ENCODE measurements at places on chromosomes 5 and 9.

GRCh38 chr5:11905206-11905605, 960 bp upstream of the CTNND2 start:
- DNase-seq: no peak

DNA sequence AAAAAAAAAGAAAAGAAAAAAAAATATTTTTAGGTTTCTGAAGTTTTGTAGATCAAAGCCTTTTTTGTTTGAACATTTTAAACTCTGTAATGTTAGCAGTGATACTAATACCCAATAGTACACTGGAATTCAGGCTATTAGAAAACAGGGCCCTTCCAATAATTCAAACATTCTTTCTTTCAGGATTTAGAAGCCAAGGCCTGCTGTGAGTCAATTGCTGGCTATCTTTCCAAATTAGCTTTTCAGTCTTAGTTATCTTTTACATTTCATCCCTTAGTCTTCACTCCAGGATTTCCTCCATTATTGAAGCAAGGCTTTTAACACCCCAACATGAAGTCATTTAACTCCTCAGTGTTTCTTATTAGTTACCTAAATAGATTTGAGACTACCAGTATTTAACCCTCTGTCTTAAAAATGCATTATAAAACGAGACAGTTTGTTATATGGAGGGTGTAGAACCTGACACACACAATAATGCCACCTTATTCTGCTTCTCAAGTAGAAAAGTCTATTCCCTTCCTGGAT, 951.9 kb upstream of the DMAC1 start:
- no peak for DNase-seq

GRCh38 chr5:135185481-135186065, 151.5 kb upstream of the PITX1 start:
- no peak for DNase-seq

DNA sequence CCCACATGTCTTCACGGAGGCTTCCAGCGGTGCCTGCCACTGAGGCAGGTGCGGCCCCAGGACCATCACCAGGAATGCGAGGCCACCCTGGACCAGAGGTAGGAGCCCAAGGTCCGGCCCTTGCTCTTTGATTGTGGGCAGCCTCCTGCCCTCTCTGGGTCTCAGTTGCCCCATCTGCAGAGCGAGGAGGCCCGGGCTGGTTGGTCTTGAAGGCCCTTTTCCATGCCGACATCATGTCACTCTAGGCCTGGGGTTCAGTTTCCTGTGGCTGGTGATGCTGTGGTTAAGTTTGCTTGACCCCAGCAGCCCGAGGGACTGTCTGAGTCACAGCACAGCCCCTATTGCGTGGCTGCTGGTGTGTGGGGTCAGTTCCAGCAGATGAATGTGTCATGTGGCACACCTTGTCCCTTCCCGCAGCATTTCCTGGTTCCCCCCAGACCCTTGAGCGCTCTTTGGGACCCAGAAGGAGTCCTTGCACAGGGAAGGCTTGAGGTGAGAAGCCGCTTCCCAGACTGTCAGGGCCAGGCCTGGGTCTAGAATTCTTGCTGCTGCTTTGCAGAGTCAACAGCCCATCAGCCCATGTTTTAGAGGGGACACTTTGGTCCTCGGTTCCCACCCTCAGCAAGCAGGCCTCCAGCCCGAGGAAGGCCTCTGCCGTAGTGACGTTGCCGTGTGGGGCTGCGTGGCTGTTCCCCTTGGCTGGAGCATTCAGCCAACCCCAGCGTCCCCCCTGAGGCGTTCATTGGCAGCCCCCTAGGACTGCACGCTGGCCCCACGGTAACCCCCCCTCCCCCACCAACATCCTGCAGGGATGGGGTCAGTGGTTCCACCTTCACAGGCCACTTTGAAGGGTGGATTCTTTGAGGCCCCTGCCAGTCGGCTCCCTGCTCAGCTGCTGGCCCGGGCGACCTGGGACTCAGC, 31.0 kb upstream of the HMCN2 start:
- DNase-seq: no peak

- no peak for DNase-seq
Measured at GRCh38 chr5:112643339-112643971, 94.2 kb upstream of the APC start.

DNA sequence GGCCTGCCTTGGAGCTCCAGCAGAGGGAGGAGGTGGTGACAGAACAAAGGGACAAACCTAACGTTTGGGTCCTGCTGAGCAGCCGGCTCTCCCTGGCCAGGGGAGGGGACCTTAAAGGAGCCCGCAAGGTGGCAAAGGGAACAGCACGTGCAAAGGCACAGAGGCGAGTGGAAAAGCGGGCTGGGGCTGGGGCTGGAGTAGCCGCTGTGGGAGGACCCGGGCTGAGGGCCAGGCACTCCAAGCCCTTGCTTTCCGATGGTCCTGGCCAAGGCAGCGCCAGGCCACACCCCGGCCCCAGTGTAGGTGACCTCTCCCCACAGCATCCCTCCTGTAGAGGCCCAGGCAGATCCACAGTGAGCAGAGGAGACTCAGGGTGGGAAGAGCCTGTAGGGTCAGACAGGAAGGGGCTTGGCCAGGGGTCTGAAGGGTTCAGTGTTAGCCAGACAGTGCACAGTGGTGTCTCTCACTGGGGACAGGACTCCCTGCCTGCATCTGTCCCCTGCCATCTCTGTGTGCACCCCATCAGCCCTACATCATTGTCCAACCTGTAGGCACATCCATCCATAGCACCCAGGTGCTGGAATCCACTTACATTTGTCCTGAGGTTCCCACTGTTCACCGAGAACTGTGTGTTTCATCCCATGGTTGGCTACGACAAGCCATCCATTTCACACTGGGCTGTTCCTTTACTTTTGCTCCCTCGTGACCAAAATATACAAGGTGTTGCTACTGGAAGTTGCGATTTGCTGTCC, 77.0 kb downstream of the NEK6 start:
- DNase-seq: no peak

Measured in CD4-positive, alpha-beta T cell treated with Interleukin-21 for 1 hour (primary cell).